ENCODE measurements at places on chromosomes 4 and X.
A peak's percentile ranks its signal among the peaks of the same experiment; 100 is the strongest.

GRCh38 chrX:21666679-21667078, 8.5 kb upstream of the KLHL34 start:
- no peak for DNase-seq

- no peak for DNase-seq
Measured at GRCh38 chr4:73743795-73744194, 3.4 kb downstream of the CXCL8 start.

- no peak for DNase-seq
Measured at GRCh38 chr4:41413670-41414411, 124.1 kb upstream of the LIMCH1 start.

- no peak for DNase-seq
Measured at GRCh38 chrX:150216716-150217115, 146.4 kb upstream of the MAMLD1 start.

- no peak for DNase-seq
Measured at GRCh38 chr4:6035786-6036185, 17.6 kb upstream of the C4orf50 start.

DNA sequence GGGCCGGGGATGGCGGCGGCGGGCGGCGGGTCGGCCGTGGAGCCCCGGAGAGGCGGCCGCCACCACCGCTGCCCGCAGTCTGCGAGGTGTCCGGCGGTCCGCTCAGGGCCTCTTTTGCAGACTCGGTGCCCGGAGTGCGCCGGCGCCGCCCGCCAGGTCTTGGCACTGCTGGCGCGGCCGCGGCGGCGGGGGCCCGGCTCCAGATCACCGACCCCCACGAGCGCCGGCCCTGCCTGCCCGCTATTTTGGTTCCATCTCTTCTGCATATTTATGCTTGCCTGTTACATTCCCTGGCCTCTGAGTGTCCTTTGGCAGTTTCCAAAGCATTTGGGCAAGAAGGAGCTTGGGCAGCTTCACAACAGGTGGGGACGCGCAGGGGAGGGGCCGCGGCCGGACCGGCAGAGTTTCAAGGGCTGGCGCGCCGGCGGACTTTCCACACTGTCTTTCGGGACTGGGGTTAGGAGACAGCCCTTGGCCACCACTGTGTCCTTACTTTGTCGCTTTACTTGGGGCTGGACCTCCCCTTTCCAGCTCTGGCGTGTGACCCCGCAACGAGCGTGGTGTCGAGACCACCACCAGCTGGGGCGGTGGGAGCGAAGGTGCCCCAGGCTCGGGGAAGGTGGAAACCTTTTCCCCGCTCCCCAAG, 668 bp upstream of the TAPT1 start:
- peak; percentile 9 for DNase-seq

GRCh38 chr4:88759039-88759894, 61.6 kb upstream of the NAP1L5 start:
- DNase-seq, result no peak

- no peak for DNase-seq
Measured at GRCh38 chr4:155526452-155527169, 140.0 kb upstream of the GUCY1A1 start.

GRCh38 chr4:12791536-12791935, 692.6 kb downstream of the RAB28 start:
- no peak for DNase-seq

- peak; percentile 53 for DNase-seq
Measured at GRCh38 chr4:186651624-186652023, 72.0 kb downstream of the FAT1 start.

GRCh38 chr4:3516836-3517730, 15.1 kb downstream of the LRPAP1 start:
- DNase-seq, result no peak

DNA sequence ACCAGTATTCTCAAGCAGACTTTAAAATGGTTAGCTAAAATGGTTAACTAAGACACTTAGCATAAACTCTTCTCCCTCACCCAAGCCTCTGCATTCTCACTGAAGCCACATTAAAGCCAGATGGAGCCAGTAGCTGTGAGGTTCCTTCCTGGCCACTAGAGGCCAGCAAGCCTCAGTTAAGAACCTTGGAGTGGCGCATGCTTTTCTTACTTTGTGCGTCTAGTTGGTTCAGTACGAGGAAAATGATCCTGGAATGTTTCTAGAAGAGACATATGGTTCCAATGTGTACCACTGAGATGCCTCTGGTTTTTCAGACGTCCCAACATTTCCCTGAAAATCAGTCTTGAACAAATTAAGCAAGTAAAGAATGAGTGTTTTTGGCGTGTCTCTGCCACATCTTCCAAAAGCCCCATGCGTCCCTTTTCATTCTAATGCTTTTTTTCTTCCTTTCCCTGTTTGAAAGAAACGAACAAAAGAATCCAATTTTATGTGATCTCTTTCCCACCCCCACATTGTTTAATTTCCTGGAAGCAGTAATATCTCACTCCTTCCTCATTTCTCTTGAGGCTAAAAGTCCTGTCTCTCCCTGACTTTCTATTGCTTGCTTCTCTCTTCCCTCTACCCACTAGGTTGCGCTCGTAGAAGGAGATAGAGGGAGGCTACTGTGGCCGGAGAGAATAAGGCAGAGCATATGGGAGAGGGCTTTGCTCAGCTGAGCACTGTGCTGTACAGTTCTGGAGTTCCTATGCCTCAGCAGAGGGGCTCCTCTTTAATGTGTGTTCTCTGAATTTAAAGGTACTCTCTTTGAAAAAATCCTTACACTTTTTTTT, 82.9 kb upstream of the TAB3 start:
- no peak for DNase-seq

GRCh38 chr4:7313347-7313811, 121.0 kb downstream of the SORCS2 start:
- DNase-seq, result no peak

GRCh38 chrX:34521563-34521962, 135.5 kb downstream of the TMEM47 start:
- DNase-seq, result no peak

DNA sequence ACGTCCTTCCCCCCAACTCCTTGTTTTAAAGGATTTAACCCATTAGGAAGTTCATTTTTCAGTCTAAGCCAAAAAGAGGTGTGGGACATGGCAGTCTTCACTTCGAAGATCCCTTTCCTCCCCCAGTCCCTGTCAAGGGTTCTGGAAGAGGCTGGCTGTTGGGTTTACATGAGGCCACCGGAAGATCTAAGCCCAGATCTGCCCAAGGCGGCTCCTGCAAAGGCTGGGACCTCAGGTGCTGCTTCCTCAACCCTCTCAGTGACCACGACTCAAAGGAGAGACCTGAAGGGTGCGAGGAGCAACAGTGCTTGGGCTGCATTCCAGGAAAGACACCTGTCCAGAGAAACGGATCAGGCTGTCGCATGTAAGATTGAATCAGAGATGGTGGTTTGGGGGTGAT, 23.5 kb upstream of the ETNPPL start:
- DNase-seq, result no peak

GRCh38 chr4:85778632-85779131, 303.7 kb downstream of the ARHGAP24 start:
- DNase-seq, result no peak

DNA sequence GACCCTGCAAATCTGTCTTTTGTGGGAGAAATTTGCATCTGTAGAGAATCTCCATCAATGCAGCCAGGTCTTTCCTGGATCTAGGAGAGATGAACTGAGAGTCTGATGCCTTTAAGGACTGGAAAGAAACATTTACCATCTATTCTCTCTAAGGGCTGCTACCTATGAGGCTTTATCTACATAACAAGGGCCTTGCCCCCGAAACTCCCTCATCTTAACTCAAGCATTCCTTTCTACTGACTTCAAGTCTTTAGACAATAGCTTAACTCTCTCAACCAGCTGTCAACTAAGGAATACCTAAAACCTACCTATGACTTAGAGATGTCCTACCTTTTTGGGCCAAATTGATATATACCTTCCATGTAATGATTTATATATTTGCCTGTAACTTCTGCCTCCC, 32.1 kb downstream of the MAGEB17 start:
- no peak for DNase-seq

DNA sequence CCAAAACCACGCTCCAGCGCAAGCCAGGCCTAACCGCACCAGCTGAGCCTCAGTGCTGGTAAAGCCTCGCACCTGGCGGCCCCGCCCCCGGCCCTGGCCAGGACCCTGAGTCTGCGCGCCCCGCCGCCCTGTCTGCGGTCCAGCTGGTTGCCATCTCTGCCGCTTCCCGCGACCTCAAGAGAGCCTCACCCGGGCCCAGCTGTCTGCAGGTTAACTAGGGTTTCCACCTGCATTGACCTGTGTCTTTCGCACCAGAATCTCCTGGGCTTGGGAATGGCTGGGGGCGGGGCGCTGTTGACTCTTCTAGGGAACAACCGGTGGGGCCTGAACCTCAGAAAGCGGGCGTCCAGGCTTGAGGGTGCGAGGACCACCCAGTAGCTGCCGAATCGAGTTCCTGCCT, 207.7 kb upstream of the PRPS2 start:
- no peak for DNase-seq

- DNase-seq, result no peak
Measured at GRCh38 chrX:44462850-44463249, 79.8 kb downstream of the FUNDC1 start.

- no peak for DNase-seq
Measured at GRCh38 chrX:43333543-43333942, 322.6 kb upstream of the MAOA start.

- DNase-seq, result no peak
Measured at GRCh38 chr4:74534936-74535335, 90.0 kb downstream of the AREG start.

DNA sequence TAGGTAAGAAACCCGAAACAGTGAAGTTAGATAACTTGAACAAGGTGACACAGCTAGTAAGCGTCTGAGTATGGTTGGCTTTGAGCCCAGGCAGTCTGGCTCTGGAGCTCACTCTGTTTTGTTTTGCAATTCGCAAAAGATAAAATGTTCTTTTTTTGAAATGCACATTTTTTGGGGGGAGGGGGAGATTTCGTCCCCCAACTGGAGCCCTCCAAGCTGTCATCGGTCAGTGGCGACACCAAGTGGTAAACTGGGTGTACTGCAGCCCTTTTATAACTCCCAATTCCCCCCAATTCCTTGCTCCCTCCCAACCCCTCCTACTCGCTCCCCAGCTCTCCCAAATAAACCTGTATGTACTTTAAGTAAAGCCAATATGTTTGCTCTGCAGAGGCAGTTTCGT, 2.8 kb upstream of the CLCN5 start:
- DNase-seq, result no peak

DNA sequence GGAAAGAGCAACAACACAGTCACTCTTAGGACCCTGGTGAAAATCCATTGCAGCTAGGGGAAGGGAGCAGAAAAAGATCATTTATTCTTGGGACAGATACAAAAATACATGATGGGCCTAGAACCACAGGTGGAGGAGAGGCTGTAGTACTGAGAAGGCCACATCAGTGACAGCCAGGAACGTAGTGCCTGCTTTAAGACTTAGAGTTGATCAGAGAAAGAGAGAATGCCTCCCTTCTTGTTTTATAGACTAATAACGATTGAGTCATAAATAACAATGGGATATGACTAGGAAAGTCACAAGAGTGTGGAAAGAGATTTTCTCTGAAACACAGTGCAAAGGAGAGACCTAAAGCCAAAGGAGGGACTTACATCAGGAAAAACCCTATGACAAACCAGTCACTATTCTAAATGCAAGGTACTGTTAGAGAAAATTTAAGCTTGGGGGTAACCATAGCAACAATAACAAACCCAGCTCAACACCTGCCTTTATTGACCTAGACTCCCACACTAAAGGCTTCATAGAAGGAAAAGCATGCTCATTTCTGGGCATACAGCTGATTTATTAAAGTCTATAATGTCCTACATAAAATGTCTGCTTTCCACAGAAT, 1015.0 kb upstream of the GRID2 start:
- DNase-seq, result no peak

DNA sequence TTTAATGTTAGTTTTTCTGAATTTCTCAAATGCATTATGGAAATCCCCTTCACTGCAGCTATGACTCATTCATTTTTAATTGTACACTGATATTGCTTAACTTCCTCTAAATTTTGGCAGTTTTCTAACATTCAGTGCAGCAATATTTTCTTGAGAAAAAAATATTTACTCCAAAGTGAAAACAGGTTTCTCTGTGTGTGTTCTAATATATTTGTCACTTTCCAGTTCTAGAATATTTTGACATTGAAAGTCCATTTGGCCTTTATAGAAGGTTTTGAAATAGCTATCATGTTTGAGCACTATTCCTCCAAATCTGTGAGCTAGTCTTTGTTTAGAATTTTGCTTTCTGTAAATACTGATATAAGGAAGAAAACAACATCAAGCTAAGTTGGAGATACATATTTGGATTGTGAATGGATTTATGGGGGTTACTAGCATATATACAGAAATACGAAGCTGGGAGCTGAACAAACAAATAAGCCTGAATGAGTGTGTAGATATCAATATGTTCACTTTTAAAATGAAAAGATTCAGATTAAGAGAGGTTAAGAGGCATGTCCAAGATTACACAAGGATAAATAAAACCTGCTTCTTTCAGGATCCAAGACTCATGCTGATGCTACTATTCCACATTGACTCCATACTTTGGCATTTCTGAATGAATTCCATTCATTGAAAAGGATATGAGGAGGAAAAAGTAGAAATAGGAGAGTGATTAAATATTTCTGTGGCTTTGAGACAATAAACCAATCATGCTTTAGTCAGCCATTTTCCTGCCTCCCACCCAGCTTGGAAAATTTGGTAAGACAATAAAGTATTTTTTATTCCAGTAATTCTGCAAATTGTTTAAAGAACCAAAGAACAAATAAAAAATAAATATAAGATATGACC, 57.3 kb upstream of the SLIT2 start:
- no peak for DNase-seq

GRCh38 chrX:100635989-100636320, 651 bp downstream of the TSPAN6 start:
- DNase-seq, result no peak

- DNase-seq, result no peak
Measured at GRCh38 chrX:45980726-45981125, 564.5 kb downstream of the ZNF674 start.

DNA sequence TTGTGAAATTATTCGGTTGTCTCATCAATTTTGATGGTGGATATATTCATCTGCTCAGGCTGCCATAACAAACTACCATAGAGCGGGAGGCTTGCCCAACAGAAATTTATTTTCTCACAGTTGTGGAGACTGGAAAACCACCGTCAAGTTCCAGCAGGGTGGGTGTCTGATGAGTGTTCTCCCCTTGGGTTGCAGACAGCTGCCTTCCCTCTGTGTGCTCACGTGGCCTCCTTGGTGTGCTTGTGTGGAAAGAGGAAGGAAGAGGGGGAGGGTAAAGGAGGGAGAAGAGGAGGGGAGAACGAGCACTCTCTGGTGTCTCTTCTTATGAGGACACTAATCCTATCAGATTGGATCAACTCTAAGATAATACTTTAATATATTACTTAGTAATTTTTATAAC, 123.8 kb upstream of the TEX13D start:
- DNase-seq, result no peak

- no peak for DNase-seq
Measured at GRCh38 chr4:102580463-102580842, 79.3 kb downstream of the NFKB1 start.

DNA sequence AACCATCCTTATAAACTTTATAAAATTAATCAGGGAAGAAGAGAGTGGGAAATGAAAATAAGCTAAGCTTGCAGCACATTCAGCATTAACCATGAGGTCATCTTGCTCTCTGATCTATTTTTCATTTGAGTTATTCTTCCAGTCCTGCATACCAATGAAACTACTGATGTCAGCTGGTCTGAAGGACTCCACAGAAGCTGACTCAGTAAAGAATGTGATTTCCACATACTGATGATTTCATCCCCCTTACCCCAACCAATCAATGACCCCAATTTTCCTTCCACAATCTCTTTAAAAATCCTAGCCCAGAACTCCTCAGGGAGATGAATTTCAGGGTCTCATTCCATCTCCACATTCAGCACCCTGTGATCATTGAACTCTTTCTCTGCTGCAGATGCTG, 18.8 kb upstream of the DSPP start:
- DNase-seq, result no peak
